ENCODE measurements at places on chromosomes 4 and X.

- no peak for DNase-seq
Observed at GRCh38 chr4:167196344-167197012, 37.8 kb downstream of the SPOCK3 start.

DNA sequence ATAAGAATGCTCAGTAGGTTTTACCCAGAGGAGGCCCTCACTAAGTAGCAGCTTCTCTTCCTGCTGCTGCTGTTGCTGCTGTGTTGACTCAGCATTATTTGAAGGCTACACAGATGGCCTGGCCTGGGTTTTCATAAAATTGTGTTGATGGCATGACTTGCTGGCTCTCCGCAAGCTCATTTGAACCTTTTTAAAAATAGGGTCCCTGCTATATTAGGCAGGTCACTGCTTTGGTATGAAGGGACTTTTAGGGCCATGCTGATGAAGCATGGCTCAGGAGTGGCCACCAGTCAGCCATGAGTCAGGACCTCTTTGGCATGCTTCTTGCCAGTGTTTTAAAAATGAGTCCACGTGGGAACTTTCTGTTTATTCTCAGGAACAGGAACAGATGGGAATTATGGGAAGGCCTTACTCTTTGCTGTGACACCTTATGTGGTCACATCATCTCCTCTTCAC lies 128.7 kb downstream of the MID1IP1 start:
- peak; percentile 5 for DNase-seq

DNA sequence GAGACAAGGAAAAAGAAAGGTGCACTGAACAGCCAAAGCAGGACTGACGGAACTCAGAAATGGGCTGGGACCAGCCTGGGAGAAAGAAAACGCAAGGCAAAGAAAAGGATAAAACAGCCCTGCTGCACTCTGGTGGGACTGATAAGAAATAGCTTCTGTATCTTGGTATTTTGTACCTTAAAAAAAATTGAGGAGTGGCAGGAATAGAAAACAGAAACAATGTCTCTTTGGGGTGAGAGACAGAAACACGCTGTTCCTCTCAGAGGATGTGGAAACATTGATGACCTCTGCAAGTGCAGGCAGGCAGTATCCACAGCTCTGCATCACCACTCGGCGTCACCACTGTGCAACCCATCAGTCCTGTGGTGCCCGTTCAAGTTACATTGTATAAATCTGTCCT lies 152.5 kb upstream of the SPRY1 start:
- DNase-seq = no peak

- DNase-seq = no peak
Observed at GRCh38 chr4:39021631-39022030, 10.6 kb downstream of the TMEM156 start.

DNA sequence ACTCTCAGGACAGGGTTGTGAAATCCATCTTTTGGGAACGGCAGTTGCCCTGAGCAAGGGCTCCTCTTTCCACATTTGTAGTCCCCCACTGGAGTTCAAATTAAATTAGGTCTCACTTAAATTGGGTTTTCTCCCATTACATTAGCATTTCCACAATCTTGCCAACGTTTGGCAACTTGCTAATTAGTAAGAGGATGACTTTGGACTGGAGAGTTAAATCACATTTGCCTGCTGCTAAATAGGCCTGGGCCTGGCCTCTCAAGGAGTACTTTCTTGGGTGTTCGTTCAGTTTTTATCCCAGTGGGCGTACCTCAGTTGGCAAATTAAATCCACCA lies 33.8 kb downstream of the TNIP3 start:
- no peak for DNase-seq

All from keratinocyte (primary cell).